ENCODE measurements at places on chromosomes 1 and 21.

DNA sequence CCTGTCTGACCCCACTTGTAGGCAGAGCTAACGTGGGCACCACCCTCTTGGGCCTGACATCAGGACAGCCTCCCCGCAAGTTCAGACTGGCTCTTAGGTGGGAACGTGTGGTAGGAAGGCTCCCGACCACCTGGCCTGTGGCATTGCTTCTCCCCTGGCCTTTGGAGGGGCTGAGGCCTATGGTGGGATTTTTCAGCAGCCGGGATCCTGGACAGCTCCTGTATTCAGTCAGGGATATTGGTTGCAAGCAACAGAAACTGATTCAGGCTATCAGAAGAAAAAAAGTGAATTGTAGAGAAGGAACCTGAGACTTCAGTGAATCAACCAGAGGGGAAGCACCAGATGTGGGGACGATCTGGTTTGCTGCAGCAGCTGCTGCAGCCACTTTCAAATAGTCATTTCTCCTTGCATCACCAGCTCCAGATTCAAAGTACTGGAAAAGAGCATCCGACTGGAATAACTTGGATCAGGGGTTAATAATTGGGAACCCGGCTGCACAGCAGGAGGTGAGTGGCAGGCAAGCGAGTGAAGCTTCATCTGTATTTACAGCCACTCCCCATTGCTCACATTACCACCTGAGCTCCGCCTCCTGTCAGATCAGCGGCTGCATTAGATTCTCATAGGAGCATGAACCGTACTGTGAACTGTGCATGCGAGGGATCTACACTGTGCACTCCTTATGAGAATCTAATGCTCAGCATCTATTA is 5.9 kb downstream of the RNF186 start:
- DNase-seq = no peak

GRCh38 chr1:220952961-220953643 is 73.9 kb downstream of the HLX start:
- peak; percentile 44 for DNase-seq

DNA sequence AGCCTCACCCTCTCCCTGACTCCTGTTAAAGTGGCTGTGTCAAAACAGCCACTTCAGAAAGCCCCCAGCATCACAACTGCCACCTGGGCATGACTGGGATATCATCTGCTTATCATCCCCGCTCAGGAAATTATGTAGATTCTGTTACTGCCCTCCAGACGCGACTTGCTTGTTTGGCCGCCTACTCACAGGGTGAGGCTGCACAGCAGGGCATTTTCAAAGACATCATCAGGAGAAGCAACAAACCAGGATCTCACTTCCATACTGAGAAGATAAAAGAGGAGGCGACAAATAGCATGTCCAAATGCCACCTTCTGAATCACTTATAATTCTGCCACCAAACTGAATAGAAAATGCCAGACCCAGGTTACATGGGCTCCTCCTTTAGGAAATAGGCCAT is 94.8 kb downstream of the MIS18A start:
- DNase-seq = no peak

- no peak for DNase-seq
These were observed 5.4 kb upstream of the ZNF691 start for GRCh38 chr1:42841010-42841409.

- DNase-seq = no peak
These were observed 24.3 kb upstream of the LSS start for GRCh38 chr21:46252840-46253239.

DNA sequence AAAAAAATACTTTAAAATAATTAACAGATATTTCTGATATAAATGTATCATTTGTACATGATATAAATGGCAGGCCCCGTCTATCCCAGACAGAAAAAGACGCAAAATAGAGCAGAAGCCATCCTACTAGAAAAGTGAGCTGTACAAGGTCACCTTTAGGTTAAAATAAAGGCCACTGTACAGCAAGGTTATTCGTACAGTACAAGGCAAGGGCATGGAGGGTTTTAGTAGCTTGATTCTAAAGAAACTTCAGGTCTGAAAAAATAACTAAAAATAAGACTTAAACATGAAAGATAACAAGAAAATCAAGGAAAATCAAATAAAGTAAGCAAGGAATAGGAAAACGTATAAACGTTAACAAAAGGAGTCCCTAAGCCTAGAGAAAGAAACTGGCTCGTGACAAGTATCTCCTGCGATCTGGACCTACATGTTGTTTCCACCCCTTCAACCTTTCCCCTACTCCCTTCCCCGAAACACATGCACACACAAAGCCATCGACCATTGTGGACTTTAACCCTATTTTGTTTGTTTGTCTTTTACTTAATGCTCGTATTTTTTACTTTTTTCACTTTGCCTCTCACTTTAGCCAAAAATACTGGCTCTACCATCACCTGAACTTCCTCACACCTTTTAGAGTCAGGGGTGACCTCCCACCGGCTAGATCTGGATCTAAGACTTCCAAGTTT is 26.5 kb upstream of the SLC30A10 start:
- DNase-seq = no peak

GRCh38 chr1:89546082-89546889 is 21.7 kb downstream of the LRRC8B start:
- DNase-seq = no peak

- no peak for DNase-seq
These were observed 261 bp upstream of the CCDC24 start for GRCh38 chr1:43991200-43991475.

GRCh38 chr1:245990315-245991022 is 516.6 kb downstream of the SMYD3 start:
- DNase-seq = no peak

GRCh38 chr1:116697548-116698243 is 30.2 kb upstream of the IGSF3 start:
- DNase-seq = no peak

GRCh38 chr1:175130649-175131045 is 61.9 kb downstream of the KIAA0040 start:
- DNase-seq = no peak

DNA sequence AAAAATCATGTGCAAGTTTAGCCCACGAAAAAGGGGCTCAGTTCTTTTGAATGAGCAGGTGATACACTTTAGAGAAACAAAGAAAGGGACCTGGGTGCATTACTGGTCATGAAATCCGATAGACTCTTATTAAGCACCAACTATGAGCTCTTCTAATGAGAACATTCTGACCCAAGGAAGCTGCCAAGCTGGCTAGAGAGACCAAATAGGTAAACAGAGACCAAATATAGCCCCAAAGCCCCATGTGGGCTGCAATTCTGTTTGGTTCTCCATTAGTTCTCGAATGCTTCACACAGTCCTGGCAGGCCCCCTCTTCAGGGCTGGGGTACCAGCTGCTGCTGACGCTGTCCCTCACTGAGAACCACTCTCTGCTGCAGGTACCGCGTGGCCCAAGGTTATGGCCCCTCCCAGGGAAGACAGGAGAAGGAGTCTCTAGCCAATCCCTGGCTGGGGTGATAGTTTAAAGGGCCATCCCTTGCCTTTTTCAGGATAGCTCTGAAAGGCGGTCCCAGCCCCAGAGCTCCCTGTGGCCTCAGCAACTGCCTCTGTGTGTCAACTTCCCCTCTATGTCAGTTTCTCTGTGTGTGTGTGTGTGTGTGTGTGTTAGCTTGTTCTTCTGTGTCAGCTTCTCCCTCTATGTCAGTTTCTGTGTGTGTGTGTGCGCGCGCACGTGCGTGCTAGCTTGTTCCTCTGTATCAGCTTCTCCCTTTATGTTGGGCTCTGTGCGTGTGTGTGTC is 7.1 kb upstream of the UBXN10 start:
- DNase-seq = no peak

GRCh38 chr21:33974513-33975468 is 59.2 kb upstream of the ATP5PO start:
- no peak for DNase-seq

- DNase-seq = no peak
These were observed 1.8 kb downstream of the CGN start for GRCh38 chr1:151512801-151513625.

DNA sequence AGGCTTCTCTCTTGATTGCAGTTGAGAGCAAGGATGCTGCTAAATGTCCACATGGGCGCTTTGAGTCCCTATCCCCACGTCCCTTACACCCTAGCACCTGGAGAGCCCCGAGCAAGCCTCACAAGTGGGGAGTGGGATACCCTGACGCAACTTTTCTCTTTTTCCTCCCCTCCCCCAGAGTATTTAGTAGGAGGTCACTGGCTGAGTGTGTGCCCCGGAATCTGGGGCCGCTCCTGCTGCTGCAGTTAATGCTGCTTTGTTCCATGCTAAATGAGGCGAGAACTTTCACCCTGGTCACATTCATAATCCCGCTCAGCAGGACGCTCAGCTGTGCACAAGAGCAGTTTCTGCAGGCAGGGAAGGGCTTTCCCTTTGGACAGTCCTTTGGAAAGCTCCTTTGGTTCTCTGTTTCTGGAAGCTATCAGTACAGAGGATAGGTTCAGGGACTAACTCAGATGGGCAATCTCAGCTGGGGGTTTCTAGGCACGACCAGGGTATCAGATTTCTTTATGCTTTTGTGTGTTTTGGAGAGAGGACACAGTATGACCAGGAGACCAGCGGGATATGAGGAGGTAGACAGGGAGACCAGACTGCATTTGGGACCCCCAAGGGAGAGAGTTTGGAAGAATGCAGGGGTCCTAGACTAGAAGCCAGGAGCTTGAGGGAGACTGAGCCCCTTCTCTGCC is 75.9 kb downstream of the NOS1AP start:
- no peak for DNase-seq

GRCh38 chr21:45306453-45306831 is 18.7 kb upstream of the POFUT2 start:
- DNase-seq = no peak

DNA sequence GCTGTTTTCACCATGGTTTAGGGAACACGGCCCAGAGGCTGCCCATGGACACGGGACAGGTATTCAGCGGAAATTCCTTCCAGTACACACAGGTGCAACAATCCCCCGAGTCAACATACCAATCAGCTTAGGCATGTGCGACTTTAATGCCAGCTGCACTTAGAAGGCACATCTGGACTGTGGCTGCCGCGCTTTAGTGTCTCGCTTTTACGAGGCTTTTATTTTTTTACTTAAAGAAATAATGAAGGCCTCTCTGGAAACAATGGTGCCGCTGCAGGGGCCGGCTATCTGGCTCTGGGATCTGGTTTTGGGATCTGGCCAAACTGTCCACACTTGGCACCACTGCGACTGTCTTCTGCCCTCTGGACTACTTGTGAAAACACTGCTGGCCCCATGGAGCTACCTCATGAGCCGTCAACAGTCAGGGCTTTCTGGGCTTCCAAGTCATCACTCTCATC is 55.5 kb downstream of the SLC66A1 start:
- DNase-seq = no peak

DNA sequence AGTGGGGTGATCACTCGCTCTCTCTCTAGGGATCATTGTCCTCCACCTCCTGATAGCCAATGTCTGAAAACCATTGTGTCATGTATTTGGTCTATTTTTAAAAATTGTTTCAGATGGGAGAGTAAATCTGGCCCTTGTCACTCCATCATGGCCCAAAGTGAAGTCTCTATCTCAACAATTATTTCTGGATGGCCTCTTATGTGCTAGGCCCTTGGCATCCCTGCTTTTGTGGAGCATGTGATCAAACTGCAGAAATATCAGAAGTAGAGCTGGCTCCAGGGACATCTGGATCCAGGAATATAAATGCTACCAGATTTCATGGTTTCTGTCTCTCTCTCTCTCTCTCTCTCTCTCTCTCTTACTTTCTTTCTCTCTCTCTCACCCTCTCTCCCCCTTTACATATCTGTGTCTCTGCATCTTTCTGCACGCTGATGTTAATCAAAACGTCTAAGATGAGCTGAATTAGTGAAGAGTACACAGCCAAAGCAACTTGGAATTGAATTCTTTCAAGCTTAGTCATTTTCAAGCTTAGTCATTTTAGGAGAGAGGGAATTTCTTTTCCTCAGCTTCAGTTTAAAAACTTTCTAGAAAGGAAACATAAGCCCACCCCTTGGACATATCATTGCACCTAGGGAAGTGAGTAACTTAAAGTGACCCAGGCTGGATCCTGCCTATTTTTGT is 47.4 kb upstream of the DOCK7 start:
- peak; percentile 87 for DNase-seq

DNA sequence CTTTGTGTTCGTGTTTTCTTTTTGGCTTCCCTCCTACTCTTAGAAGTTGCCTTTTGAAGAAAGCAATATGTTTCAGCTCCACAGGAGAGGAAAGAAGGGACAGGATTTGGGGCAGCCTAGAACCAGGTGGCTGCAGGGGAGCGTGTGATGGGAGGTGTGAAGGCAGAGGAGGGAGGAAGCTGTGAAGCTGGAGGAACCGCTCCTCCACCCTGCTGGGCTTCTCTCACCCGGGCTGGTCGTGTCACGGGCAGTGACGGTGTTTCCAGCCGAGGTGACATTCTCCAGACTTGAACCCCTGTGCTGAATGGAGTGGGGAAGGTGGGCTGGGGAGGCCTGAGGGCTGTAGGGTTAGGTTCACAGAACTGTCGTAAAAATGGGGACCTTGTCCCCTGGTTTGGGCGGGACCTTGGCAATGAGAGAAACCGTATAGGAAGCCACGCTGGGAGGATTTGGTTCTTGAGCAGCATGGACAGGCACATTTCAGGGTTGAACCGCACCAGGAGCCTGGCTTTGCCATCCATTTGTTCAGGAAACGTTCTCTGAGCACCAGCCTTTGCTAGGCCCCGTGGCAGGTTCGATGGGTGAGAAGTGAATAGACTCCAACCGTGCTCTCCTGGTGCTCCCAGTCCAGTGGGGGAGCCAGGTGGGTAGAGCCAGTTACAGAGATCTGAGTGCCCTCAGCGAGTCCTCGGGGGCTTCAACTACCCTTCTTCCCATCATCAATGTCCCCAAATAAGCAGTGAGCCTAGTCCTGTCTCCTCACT is 103.0 kb downstream of the PRDM2 start:
- DNase-seq = no peak

GRCh38 chr1:62753031-62753965 is 30.6 kb upstream of the ATG4C start:
- no peak for DNase-seq

DNA sequence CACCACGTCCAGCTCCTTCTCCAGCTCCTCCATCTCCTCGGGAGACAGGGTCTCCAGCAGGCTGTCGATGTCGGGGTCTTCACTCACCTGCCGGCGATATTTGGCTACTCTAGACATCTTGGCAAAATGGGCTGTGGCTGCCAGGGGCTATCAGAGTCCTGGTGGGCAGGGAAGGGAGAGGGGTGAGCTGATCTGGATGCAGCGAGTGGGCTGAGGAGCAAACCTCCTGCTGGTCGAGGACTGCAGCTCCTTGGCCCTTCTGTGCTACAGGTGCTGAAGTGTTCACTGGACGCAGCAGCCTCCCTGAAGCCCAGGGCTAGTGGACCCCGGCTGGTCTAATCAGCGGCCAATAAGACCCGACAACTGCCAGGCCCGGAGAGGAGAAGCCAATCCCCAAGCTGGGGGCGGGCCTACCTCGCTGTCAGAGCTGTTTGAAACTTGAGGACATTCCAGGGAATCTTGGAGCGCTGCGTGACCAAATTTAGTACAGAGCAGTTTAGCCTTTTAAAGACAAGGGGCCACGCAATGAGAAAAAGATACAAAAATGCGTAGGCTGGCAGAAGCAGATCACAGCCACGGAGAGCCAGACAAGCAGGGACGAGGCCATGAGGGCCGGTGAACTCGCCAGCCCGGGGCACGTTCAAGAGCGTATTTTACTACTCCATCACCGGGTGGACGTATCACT is at the start of gene LMOD1:
TSS of gene LMOD1 (minus strand) at position 325 of the 685 bp plus-strand sequence. CDS start at position 117, 208 bp downstream.
- DNase-seq = peak; percentile 85

Measured in fibroblast of skin of left biceps (primary cell).